ENCODE measurements at places on chromosomes 1 and 21.
A peak's percentile ranks its signal among the peaks of the same experiment; 100 is the strongest.

DNA sequence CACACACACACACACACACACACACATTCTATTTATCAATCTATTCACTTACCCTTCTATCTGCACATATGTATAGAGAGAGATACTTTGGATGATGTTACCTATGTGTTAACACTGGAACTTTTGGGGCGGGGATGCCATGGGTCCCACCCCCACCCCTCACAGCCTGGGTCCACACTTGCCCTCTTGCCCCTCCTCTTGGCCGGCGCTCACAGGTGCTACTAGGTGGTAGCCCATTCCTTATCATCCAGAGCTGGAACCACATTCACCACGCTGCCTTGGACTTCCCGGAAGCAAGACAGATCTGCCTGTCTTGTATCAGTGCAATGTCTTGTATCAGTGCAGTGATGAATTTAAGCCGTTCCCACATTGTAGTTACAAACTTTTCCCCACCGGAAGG, 85.1 kb downstream of the LBR start:
- no peak for DNase-seq

DNA sequence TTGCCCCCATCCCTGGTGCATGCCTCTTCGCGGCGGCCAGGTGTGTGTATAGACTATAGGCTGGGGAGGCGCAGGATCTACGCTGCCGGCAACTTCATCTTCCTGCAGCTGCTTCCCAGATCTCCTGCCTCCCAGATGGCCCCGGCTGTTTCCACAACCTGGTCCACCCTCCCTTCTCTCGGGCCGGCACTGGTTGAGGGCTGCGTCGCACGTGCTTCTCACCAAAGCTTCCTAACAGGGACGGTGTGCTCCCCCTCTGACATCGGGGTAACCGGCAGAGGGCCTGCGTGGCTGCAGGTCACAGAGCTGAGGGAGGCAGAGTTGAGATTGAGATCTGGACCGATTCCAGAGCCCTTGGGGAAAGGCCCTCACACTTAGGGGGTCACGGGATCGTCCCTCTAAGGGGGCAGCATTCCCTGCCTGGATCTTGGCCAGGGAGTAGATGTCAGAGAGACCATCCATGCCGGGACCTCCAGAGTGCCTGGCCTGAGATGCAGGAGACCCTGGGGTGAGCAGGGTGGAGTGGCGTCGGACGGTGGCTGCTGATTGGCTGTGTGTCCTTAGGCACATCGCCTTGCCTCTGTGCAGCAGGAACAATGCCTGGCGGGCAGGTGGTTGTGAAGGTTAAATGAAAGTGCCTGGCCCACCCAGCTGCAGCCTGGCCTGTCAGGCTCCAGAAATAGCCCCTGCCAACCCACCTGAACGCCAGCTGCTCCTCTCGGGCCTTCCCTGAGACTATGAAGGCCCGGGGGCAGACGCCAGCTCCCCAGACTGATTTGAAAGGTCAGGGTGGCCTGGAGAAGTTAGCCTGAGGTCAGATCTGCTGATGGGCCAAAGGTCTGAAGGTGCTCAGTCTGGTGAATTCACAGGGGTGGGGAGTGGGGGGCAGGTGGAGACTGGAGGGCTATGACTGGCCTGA, 6.1 kb upstream of the MASP2 start:
- no peak for DNase-seq

GRCh38 chr1:31714442-31715086, 10.7 kb upstream of the COL16A1 start:
- peak; percentile 85 for DNase-seq

DNA sequence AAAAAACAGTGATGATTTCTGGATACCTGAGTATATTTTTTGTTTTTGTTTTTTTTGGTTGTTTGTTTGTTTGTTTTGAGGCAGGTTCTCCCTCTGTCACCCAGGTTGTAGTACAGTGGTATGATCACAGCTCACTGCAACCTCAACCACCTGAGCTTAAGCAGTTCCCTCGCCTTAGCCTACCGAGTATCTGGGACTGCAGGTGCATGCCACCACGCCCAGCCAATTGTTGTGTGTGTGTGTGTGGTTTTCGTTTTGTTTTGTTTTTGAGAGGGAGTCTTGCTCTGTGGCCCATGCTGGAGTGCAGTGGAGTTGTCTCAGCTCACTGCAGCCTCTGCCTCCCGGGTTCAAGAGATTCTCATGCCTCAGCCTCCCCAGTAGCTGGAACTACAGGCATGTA, 55.3 kb upstream of the RCC1 start:
- DNase-seq: no peak

GRCh38 chr1:164948101-164948500, 389.1 kb downstream of the PBX1 start:
- DNase-seq: no peak

DNA sequence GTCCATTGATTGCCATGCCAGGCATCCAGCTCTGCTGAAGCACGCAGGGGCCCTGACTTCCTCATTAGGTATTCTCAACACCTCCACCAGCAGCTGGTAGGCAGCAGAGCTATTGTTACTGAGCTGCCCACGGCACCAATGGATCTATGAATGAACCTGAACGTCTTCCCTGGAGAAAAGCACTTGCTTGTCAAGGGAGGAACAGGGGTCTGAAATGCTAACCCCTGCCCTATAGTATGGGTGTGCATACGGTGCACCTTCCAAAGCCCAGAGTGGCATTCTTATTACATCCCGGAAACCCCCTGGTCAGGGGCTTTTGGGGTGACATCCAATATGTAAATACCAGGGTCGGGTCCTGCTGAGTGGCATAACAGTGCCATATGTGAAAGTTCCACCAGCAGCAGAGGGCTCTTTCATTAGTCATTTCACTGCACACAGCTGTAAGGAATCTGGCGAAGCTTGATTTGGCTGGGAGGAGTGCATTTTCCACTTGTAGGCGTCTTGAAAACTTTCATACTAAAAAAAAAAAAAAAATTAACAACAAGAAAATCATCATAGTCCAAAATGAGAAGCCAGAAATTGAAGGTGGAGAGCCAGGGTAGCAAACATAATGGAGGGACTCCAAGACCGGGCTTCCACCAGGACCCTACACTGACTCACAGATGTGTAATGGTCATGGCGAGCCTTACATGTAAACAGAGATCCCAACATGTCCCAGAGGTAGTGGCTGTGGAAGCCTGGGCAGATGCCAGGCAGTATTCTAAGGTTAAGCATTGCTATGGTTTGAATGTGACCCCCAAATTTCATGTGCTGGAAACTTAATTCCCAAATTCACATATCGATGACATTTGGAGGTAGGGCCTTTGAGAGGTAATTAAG, 58.8 kb upstream of the PRDX6 start:
- no peak for DNase-seq

GRCh38 chr1:62800825-62801306, 16.9 kb downstream of the ATG4C start:
- DNase-seq: peak; percentile 50

DNA sequence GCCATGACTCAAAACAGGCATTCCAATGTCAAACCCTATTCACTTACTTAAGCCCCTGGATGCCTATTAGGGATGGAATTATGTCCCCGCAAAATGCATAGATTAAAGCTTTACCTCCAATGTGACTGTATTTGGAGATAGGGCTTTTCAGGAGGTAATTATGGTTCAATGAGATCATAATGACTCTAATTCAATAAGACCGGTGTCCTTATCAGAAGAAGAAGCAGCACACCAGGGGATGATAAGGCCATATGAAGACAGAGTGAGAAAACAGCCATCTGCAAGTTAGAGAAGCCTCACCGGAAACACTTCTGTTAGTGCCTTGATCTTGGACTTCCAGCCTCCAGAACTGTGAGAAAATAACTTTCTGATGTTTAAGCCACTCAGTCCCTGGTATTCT, 1131.8 kb upstream of the TMPRSS15 start:
- no peak for DNase-seq

GRCh38 chr1:11362547-11363021, 89.6 kb downstream of the UBIAD1 start:
- DNase-seq: no peak

DNA sequence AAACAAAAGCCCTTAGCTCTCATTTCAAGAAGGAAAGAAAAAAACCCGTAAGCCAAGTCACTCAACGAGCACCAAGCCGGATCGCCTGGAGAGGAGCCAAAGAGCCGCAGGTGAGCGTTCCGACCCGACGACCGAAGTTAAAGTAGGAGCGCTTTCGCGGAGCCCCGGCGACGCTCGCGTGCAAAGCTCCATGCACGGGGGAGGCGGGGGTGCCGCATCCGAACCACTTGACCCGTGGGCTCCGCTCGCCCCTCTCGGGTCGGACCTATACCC, 382 bp downstream of the GPBP1L1 start:
- no peak for DNase-seq

GRCh38 chr1:214990619-214991018, 91.9 kb upstream of the KCNK2 start:
- DNase-seq: peak; percentile 93

DNA sequence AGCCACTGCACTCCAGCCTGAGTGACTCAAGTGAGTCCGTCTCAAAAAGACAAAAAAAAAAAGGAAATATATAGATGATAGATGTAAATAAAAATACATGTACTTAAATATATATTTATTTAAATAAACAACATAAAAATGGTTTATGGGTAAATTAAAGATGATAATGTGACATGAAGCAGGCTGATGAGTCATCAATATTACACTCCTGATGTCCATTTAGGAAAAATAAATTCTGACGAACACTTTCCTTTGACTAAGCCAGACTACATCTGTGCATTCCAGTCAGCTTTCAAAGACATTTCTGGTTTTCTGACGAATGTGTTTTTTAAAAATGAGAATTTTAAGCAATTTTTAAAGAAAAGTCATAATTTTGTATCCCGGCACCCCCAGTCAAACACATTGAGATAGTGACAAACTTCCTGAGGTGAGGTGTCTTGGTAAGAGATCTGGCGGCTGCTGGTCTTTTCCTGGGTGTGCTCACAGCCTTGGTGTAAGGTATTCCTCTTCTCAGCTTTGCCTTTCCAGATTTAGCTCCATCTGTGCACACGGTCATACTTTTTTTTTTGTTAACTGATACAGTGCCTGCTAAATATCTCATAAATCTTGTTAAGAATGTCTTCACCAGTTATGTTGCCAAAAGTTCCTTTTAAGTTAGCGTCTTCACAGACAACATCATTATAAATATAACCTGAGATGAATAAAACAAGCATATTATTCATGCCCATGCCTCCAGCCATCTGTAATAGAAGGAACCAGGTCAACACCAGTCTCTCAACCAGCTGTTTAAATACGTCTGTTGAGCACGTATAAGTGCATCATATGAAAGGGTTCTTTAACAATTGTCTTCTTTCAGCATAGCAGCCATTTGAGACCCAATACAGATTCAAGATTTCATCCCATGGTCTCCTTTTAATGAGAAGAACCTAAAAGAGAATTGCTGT, 214.5 kb upstream of the PLD5 start:
- peak; percentile 12 for DNase-seq

GRCh38 chr1:1908506-1908791, 6.6 kb upstream of the CALML6 start:
- no peak for DNase-seq

- DNase-seq: peak; percentile 98
Measured at GRCh38 chr1:245788269-245788668, 633.5 kb downstream of the KIF26B start.

DNA sequence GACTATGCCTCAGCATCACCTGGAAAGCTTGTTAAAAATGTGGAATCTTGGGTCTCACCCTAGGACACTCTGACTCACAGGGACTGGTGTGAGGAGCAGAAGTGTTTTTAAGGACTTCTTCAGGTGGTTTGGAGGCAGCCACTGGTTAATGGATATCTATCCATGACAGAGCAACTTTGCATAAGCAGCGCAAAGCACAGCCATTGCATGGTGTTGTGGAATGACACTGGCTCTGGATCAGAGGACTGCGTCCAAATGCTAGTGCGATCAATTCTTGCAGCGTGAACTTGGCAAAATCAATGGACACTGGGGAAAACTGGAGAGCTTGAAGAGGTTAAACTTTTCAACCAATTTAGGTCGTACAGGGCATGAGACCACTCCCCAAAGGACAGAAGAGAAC, 116.8 kb upstream of the FAM78B start:
- DNase-seq: no peak

GRCh38 chr1:160746836-160747500, 7.9 kb downstream of the SLAMF7 start:
- peak; percentile 11 for DNase-seq

DNA sequence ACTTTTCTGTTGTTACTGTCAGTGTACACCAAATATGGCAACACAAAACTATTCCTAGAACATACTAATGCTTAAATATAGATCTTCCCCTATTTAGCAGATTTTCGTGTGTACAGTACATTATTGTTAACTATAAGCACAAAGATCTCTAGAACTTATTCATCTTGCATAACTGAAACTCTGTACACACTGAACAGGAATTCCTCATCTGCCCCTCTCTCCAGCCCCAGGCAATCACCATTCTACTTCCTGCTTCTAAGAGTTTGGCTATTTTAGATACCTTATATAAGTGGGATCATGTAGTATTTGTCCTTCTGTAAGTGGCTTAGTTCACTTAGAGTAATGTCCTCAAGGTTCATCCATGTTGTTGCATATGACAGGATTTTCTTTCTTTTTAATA, 4.5 kb upstream of the RGL1 start:
- no peak for DNase-seq

- peak; percentile 59 for DNase-seq
Measured at GRCh38 chr1:159090286-159091179, 14.0 kb upstream of the AIM2 start.

- no peak for DNase-seq
Measured at GRCh38 chr1:165545974-165546373, 2.2 kb downstream of the LRRC52 start.

DNA sequence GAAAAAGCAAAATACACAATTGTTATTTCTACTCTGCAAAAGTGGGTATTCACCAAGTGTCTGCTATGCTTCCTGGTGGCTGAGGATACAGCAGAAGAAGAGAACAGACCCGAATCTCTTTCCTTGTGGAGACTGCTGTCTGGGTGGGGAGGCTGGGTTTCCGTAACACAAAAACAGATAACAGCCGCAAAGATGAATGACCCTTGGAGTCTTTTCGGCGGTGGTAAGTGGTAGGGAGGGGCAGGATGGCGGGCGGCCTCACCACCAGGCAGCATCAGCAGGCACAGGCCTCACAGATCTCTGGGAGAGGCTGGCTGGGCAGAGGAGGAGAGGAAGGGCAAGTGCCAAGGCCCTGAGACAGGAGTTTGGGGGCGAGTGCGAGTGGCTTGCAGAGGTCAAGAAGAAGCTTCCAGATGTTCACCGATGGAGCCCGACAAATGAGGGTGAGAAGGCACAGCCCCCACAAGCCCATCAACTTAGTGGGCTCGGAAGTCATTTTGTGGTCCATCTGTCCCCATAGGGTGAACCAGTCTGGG, 164.2 kb downstream of the RHOU start:
- DNase-seq: peak; percentile 18

- DNase-seq: peak; percentile 93
Measured at GRCh38 chr1:31182352-31182751, 57.3 kb downstream of the NKAIN1 start.

- DNase-seq: no peak
Measured at GRCh38 chr1:35030338-35030737, 1.4 kb downstream of the ZMYM6 start.

DNA sequence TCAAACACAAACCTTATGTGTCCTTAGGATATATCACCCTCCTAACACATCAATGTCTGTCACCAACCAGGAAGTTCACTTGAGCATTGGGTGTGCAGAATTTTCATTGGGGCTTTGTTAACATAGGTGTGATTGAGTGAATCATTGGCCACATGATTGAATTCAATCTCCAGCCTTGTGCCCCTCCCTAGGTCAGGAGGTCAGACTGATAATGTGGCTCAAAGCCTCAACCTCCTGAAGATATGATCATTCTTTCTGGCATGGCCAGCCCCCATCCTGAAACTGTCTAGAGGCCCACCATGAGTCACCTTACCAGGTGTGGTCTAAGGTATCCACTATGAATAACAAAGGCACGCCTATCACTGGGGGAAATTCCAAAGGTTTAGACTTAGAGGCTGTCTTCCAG, 90.1 kb downstream of the PKN2 start:
- DNase-seq: peak; percentile 5

GRCh38 chr1:197783510-197783948, 8.2 kb upstream of the DENND1B start:
- DNase-seq: no peak

Data from amniotic epithelial cell (primary cell).